ENCODE measurements at places on chromosomes 5 and 9. TPM values are rescaled to one million over a fixed set of nuclear protein-coding genes. Genes with fewer than 3 reads are reported as not detected.

RASGRF2 gene
- total RNA-seq: 0.56 TPM

ZCCHC9 gene
- total RNA-seq: 19.6 TPM

POU5F2 gene
- 0.34 TPM for total RNA-seq

CNTNAP3 gene
- 0.05 TPM for total RNA-seq

MOB3B gene
- total RNA-seq: 0.06 TPM

GAPT gene
- total RNA-seq: not detected

LRRC19 gene
- total RNA-seq: not detected

CSF1R gene
- 0.15 TPM for total RNA-seq

BARHL1 gene
- not detected for total RNA-seq

TNPO1 gene
- 98.4 TPM for total RNA-seq

LCNL1 gene
- not detected for total RNA-seq

IFNB1 gene
- not detected for total RNA-seq

Measured in cardiac ventricle fibroblast (primary cell).